ENCODE measurements at places on chromosomes 3 and 15. TPM values are rescaled to one million over a fixed set of nuclear protein-coding genes. Genes with fewer than 3 reads are reported as not detected.

Gene ECE2
- total RNA-seq = not detected

DNA sequence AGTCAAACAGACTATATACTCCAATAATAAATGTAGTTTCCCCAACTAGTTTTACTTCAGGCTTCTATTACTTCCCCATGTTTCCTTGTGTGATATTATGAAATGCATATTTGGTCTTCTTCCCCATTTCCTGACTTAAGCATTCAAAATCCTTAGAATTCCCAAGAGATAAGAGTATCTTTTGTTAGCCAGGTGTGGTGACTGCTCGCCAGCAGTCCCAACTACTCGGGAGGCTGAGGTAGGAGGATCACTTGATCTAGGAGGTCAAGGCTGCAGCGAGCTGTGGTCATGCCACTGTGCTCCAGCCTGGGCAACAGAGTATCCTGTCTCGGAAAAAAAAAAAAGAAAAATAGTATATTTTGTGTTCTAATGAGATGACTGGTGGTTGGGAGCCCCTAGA is 72.7 kb upstream of the UBE2E2 start:
- DNase-seq = no peak

DNA sequence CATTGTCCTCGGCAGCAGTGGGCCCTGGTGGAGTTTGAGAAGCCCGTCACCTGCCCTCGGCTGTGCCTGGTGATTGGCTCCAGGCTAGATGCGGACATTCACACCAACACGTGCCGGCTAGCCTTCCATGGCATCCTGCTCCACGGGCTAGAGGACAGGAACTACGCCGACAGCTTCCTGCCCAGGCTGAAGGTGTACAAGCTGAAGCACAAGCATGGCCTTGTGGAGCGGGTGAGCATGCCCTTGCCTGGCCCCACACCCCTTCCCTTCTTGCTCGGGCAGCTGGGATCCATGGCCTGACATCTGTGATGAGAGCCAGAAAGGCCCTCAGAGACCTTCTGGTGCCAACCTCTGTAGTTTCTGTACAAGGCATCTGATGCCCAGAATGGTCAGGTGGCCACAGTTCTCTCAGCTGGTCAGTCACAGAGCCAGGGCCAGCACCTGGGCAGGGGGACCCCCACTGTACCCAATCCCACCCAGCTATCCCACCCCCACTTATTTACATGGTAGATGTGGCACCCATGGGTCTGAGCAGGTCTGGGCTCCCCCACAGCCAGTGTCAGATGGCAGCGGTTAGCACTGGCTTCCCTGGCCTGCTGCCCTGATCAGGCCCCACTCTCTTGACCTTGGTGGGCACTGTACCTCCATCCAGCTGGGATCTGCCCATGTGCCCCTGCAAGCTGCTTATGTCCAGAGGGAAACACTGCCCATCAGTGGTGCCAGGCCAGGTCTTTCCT is 124.9 kb downstream of the DNAJB8 start:
- DNase-seq = no peak

- DNase-seq = no peak
Observed at GRCh38 chr3:15051531-15051930, 13.6 kb downstream of the MRPS25 start.

DNA sequence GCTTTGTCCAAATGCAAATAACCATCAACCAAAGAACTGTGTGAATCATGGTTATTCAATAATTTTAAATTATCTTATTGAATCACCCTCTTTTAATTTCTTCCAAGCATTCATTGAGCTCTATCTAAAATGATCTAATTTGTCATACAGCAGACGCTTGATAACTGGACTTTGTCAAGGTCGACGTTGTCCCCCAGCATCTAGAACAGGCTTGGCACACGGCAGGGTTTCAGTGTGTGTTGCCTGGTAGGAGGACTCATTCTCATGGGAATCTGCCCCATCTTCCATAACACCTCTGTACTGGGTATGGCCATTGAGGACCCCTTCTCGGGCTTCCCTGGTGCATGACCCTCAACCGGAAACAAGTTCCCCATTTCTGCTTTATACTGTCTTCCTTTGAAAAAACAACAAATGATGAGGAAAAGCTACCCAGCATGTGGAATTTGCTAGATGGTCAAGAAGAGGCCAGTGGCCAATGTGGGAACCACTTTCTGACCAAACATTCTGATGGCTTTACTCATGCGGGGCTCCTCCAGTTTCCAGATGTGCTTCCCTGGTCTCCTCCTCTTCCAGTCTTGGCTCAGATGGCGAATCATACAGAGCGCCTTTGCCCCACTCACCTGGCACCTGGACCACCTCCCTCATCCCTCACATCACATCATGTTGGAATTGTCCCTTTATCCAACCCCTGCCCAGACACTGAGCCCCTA is 41.7 kb upstream of the SEC22A start:
- no peak for DNase-seq

DNA sequence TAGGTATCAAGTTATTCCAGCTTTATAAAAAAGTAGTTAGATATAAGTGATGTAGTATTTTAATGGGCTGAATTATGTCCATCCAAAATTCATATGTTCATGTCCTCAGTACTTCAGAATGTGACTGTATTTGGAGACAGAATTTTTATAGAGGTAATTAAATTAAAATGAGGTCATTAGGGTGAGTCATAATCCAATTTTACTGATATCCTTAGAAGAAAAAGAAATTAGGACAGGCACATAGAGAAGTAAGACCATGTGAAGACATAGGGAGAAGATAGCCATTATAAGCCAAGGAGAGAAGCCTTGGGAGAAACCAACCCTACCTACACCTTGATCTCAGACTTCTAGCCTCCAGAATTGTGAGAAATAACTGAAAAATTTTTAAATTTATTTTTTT is 30.3 kb downstream of the RAP2B start:
- no peak for DNase-seq

DNA sequence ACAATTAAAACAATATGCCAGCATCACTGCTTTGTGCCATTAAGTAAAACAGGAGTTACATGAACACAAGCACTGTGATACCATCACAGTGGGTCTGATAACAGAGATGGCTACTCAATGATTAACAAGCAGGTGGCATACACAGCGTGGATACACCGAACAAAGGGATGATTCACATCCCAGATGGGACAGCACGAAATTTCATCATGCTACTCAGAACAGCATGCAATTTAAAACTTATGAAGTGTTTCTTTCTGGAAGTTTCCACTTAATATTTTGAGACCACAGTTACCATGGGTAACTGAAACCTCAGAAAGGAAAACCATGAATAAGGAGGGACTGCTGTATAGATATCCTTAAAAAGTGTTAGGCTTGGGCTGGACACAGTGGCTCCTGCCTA is 44.5 kb downstream of the SLC24A1 start:
- DNase-seq = no peak

DNA sequence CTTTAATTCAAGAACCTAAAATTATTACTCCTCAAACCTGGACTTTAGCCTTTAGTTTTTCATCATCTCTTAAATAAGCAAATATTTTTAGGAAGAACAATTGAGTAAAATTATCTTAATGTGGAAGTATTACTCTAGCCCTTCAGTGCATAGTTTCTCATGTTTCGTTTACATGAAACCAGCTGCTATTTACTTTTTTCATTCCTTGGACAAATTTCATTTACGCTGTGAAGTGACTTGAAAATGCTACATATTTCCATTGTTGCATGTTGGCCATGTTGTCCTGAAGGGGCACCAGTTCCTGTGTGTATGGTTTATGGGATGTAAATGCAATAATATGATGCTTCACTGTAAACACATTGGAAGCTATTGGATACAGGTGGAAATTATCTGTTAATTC is 49.9 kb downstream of the SLC25A26 start:
- no peak for DNase-seq

Gene SYNPR
- not detected for total RNA-seq

DNA sequence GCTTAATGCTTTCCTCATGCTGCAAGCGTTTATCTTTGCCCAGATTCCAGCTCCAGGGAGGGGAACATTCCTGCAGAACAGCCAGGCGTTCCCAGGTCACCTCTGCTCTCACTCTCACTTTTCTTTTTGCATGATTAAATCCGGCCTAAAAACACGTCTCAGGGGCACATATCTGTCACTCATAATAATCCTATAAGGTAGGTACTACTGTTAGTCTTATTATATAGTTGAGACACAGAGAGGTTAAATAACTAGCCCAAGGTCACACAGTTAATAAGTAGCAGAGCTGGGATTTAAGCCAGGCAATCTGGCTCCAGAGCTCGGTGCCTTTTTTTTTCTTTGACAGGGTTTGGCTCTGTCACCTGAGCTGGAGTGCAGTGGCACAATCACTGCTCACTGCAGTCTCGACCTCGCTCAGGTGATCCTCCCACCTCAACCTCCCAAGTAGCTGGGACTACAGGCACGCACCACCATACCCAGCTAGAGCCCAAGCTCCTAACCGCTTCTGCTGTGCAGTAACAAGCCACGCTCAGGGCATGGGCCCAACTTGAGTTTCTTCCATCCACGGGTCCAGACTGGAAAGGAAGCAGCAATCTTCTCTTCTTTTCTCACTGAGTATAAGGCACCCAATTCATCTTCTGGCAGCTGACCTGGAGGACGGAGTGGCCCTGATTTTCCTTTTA is 96.5 kb downstream of the LIPC start:
- DNase-seq = no peak

DNA sequence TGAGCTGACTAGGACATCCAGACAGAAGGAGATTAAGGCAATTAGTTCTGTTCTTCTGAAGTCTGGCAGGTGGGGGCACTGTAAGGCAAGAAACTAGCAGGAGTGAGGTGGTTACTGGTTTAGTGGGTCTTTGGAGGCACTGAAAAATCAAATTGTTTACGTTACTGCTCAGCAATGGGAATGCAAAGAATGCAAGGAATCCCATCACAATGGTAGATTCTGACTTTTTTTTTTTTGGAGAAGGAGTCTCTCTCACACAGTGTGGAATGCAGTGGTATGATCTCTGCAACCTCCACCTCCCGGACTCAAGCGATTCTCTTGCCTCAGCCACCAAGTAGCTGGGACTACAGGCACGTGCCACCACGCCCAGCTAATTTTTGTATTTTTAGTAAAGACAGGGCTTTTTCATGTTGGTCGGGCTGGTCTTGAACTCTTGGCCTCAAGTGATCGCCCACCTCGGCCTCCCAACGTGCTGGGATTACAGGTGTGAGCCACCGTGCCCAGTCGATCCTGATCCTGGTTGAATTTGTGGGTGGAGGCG is 16.4 kb downstream of the FAM107A start:
- no peak for DNase-seq

Gene REC114
- not detected for total RNA-seq

DNA sequence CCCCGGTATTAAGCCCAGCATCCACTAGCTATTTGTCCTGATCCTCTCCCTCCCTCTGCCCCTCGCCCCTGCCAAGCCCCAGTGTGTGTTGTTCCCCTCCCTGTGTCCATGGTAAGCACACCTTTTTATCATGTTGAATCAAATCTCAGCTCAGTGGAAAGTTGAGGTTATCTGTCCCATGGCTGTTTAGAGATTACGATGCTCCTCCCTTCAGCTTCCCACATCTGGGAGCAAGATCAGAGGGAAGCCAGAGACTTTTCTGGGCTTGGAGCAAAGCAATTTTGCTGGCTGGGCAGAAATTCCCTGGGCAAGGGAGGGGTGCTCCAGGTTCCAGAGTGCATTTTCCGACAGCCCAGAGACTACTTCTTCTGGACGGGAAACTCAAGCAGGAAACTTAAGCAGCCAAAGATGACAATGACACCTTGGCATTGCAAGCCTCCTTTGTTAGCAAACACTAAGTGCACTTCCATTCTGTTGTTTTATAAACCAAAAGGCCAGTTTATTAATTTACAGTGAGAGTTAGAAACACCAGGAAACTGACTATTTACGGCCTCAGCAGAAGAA is 104.5 kb downstream of the MESD start:
- no peak for DNase-seq

Gene MLF1
- total RNA-seq = 10.7 TPM

Gene CLEC3B
- total RNA-seq = 96.6 TPM

DNA sequence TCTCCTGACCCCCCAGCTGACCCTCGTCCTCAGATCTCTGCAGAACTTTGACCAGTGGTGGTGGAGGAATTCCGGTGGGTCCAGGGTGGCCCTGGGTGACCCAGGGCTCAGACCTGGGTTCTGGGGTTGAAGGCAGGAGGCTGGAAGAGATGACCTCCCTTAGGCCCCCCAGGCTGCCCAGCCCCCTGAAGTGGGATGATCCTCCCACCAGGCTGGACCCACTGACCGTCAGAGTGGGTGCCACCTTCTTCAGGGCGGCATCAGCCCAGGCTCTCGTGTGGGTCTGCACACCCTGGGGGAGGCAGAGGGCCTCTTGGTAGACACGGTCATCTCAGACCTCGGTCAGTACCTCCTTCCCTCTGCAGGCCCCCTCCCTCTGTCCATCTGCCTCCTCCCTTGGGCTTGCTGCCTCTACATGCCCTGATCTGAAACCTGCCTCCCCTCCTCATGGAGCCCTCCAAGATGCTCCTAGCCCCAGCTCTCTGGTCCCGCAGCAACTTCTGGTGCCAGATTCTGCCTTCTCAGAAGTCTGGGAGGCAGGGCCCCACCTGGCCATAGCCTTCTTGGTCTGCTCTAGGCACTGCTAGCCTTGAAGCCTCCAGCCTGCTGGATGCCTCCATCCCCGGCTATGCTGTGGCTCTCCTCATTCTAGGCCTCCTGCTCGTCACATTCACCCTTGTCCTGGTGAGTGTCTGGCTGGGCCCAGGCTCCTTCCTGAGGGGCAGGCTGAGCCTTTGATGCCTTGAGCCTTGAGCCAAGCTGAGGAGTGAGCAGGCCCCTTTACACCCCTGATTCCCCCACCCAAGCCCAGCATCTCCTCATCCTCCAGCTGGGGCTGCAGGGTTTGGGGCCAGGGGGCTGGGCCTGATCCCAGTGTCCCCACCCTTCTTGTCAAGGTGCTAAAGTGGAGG is 49.1 kb upstream of the CSPG4 start:
- no peak for DNase-seq

- no peak for DNase-seq
Observed at GRCh38 chr15:96309143-96309660, 21.3 kb upstream of the NR2F2 start.

Gene NUP210
- total RNA-seq = 4.3 TPM

Gene XCR1
- not detected for total RNA-seq

DNA sequence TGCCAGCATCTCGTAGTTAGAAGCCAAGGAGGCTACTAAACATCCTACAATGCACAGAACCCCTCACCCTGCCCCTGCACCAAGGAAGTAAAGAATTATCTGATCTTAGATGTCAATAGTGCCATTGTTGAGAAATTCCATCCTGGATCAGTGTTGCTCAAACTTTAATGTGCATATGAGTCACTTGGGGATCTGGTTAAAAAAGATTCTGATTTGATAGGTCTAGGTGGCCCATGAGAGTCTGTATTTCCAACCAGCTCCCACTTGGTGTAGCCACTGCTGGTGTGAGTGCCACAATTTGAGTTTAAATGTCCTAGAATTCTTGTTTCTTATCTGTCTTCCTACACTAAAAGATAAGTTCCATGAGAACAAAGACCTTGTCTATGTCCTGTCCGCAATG is 43.7 kb downstream of the TMEM45A start:
- DNase-seq = no peak

Gene VEPH1
- not detected for total RNA-seq

Gene LRRN1
- 7.7 TPM for total RNA-seq

DNA sequence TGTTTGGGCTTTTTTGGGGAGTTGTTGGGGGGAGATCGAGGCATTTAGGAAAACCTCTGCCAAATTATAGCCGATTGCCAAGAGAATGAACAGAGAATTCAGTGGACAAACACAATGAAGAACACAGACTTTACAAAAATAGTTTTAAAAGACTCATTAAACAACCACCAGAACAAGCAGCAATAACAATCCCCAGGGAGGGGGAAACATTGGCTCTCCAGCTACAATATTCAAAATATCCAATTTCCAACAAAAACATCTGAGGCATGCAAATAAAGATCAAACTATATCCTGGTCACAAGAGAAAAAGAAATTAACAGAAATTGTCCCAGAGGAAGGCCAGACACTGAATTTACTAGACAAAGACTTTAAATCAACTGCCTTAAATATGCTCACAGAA is 24.5 kb upstream of the ANKRD28 start:
- DNase-seq = no peak

Gene PLA2G4E
- total RNA-seq = not detected

Data from thoracic aorta (tissue), 2 donors.